C1 segment of cervical spinal cord (tissue), 14 donors: ENCODE measurements at places on chromosomes 6 and 20.

DNA sequence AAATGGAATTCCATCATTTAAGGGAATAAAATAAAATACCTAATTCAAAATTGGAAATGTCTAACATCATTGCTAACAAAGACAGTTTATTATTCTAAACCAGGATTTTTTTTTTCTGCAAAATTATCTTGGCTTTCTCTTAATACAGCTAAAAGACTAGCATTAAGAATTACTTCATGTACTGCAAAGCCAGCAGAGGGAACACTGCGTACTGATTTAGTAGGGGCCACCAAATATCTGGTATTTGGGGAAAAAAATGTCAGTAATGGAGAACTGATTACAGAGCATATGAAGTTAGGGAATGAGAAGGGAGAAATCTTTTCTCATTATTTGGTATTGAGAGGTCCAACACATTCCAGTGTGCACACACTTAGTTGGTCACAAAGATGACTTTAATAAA, 3.2 kb upstream of the SOX4 start:
- no peak for DNase-seq

DNA sequence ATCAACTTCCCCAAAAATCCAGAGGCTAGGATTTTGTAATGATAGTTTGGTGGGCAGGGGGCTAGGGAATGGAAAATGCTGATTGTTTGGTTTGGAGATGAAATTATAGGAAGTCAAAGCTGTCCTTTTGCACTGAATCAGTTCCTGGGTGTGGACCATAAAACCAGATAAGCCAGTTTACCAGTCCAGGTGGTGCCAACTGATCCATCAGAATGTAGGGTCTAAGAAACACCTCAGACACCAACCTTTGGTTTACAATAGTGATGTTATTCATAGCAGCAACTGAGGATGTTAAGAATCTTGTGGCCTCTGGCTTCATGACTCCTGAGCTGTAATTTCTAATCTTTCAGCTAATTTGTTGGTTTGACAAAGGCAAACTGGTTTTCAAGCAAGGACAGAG, 496.6 kb upstream of the EPHA7 start:
- no peak for DNase-seq

GRCh38 chr6:32952817-32953739, at the start of gene HLA-DMA:
HLA-DMA (minus strand) TSS chr6:32953097; CDS start chr6:32953036, 61 bp downstream.
- DNase-seq, result peak; percentile 73

- no peak for DNase-seq
Measured at GRCh38 chr6:15577550-15578171, 85.2 kb downstream of the DTNBP1 start.

DNA sequence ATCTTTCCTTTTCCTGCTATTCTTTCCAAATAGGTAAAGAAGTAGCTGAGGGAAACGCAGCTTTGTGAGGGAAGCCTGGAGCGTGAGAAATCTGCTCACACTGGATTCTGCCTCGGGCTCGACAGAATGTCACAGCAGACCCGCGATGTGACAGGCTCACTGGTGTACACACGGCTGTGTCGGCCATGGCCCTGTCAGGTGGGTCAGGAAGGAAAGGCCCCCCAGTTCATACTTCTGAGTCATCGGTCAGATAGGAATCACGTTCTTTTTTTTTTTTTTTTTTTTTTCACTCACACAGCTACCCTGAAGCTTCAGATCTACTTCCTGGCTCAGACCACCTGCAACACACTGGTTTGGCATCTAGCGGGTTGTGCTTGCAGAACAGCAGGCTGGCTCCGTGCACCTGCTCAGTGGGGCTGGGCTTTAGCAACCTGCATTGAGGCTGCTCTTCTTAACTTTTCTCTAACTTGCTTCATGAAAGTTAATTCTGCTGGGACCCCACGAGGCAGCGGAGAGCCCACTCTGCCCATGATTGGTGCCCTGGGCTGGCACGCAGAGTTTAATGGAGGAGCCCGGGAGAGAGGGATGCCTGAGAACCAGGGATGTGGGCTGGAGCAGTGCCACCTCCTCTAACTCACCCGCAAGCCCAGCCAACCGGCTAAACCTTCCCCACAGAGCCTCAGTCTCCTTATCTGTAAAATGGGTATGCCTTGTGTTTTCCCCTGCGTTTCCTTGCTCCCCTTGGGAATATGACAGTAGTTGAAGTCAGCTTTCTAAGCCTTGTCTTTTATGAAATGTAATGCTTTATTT, 61.5 kb upstream of the FNDC1 start:
- no peak for DNase-seq

GRCh38 chr20:31818376-31818908, 714 bp upstream of the MYLK2 start:
- DNase-seq, result no peak

DNA sequence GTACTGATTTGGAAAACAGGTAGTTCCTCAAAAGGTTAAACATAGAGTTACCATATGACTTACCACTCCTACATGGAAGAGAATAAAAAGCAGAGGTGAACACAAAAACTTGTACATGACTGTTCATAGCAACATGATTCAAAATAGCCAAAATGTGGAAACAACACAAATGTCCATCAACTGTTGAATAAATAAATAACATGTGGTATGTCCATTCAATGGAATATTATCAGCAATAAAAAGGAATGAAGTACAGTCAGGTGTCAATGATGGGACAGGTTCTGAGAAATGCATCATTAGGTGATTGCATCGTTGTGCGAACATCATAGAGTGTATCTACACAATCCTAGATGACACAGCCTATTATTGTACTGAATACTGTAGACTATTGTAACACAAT, 35.3 kb downstream of the NOL4L start:
- DNase-seq, result no peak

DNA sequence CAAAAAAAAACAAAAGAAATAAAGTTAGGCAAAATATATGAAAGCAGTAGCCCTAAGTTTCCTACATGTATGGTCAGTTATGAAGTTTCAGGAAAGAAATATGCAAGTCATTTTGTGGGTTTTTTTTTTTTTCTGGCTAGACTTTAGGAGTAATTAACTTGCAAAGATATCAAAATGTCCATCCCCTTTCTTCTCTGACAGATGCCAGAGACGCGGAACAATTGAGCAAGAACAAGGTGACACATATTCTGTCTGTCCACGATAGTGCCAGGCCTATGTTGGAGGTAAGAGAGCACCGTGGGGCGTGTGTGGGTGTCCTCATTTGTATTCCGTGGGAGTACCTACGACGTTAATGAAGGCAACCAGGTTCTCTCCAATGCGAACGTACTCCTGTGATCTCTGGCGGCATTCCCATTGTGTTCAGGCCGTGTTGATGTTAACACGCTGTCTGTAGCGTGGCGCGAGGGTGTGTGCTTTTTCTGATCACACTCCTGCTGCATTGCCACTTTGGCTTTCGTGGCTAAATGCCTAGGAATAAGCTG, 19.5 kb downstream of the DUSP22 start:
- DNase-seq, result no peak

DNA sequence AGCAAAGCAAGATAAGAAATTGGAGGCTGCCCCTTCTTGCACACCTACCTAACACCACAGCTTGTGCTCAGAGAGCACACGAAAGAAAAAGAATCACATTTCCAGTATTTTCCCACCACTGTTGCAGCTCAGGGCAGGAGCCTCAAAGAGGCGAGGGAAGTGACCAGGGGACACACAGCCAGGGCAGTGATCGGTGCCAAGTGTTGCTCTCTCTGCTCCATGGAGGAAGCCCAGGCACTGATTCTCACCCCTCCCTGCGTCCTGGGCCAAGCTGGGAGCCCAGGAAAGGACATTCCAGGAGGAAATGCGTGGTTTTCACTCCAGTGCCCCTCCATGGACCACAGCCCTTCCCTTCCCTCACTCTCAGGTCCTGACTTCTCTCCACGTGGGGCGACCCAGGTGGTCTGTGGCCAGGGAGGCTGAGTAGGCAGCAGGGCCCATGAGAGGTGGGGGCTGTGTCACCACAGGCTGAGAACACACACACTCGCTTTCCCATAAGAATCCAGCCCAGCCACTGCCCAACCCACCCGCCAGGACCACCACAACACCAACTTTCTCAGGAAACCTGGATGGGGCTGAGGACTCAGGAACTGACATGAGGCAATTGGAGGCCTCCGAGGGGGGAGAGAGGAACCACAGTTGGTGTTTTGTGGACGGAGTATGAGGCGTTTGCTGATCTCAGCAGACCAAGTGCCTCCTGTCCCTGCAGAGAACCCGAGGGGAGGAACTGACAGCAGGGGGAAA, 81.7 kb upstream of the MAFB start:
- peak; percentile 4 for DNase-seq

GRCh38 chr6:139030228-139030963, 1.9 kb downstream of the ABRACL start:
- no peak for DNase-seq

GRCh38 chr20:12327205-12327604, 409.5 kb downstream of the BTBD3 start:
- DNase-seq, result no peak

GRCh38 chr6:12280902-12281301, 9.3 kb upstream of the EDN1 start:
- DNase-seq, result no peak

DNA sequence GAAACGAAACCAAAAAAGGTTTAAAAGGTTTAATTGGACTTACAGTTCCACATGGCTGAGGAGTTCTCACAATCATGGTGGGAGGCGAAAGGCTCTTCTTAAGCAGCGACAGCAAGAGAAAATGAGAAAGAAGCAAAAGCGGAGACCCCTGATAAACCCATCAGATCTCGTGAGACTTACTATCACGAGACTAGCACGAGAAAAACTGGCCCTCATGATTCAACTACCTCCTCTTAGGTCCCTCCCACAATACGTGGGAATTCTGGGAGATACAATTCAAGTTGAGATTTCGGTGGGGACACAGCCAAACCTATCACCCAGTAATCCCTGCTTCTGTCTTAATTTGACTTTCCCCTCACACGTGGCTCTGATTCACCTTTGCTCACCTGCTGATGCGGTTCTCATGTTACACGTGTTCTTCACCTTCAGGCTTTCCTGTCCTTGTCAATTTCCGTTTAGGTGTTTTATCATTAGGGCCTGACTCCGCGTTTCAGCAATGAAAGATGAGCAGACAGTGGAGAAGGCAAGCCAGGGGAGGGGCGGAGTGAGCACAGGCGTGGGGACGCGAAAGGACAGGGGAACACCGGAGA, 57.1 kb downstream of the AGPAT4 start:
- DNase-seq, result no peak

- DNase-seq, result no peak
Measured at GRCh38 chr6:157376241-157376640, 4.7 kb upstream of the ZDHHC14 start.

DNA sequence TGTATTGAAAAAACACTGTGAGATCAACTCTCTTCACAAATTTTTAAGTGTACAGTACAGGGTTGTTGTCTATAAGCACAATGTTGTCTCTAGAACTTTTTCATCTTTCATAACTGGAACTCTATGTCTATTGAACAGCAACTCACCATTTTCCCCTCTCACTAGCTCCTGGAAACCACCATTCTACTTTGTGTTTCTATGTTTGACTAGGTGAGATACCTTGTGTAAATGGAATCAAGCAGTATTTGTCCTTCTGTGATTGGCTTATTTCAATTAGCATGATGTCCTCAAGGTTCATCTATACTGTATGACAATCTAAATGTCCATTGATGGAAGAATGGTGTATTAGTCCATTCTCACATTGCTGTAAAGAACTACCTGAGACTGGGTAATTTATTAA, 210.1 kb upstream of the FUT9 start:
- no peak for DNase-seq

DNA sequence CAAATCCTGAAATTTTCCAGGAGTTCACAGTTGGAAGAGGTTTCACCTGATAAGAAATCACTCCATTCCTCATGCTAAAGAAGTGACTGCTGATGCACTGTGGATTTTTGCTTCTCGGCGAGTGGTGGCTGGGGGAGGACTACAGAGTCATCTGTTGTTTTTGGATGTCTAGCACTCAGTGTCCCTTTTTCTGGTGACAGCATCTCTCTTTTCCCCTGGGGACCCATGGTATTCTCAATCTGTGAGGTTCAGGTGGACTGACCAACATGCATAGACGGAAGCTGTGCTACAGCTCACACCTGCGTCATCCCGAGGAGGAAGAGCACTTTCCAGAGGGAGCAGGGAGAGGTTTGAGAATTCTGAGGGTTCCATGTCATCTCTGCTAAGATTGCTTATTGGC, 42.7 kb upstream of the ZNF831 start:
- no peak for DNase-seq

DNA sequence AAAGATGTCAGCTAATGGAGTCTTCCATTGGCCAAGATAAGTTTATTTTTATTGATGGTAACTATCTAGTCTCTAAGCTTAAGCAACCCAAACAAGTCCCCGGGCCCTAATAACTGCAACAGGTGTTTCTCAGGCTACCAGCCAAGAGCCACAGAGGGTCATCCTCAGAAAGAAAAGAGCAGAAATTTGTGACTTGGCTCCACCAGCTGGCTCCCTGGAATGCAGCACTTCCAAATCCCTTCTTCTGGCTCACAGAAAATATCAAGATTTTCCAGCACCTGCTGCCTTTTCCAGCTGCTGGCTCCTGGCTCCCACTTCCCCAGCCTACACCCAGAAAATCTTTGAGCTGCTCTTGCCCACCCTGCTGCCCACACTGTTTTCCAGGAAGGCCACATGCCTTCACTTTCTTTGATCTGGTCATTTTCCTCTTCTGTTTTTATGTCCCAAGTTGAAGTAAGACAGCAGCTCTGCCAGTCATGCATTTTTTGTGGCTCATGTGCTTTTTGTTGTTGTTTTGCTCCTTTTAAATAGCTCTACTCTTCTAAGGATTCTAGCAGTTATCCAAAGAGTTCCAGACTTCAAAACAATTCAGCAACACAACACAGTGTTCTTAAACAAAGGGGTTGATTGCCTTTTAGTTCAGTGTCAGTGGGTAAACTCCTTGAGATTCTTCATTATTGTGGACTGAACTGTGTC, 151.0 kb upstream of the SMLR1 start:
- DNase-seq, result no peak

- DNase-seq, result no peak
Measured at GRCh38 chr6:145147981-145148749, 587.2 kb downstream of the EPM2A start.

DNA sequence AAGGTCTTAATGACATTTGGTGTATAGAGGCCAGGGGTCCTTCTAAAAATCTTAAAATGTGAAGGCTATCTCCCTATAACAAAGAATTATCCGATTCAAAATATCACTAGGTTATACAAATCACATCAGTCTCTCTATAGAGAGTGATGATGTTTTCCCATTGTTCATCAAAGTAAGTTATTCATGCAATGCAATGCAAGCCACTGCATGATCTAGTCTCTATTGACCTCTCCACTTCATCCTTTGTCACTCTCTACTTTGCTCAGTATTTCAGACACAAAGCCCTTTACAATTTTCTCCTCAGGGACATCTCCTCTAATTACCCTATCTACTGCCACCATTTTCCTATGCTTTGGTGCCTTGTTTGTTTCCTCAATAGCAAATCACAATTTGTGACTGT, 628.0 kb downstream of the HTR1B start:
- no peak for DNase-seq

- no peak for DNase-seq
Measured at GRCh38 chr6:159229651-159230051, 60.5 kb downstream of the FNDC1 start.

DNA sequence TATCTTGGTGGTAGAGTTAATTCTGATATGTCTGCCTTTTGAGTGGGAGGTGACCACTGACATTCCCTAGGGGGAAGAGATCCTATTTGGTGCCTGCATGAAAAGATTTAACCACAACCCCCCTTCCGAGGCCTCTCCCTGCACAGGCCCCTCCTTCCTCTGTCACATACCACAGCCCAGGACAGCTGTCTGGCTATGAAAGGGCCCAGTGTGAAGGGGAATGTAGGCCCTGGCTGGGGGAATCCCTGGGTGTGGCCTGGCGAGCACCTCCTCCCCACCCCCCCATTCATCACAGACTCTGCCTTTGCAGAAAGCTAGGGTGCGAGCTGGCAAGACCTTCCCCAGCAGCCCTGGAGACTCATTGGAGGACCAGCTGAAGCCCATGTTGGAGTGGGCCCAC, 27.4 kb upstream of the MAPRE1 start:
- DNase-seq, result no peak

- DNase-seq, result no peak
Measured at GRCh38 chr6:37127961-37128862, 41.7 kb upstream of the PIM1 start.
